Activated naive CD4-positive, alpha-beta T cell treated with anti-CD3 and anti-CD28 coated beads, Interleukin-2, amount 50 U/mL, for 72 hours (primary cell): ENCODE measurements at places on chromosomes 7 and 10. TPM values are rescaled to one million over a fixed set of nuclear protein-coding genes. Genes with fewer than 3 reads are reported as not detected.

- no peak for DNase-seq
Measured at GRCh38 chr7:482521-483083, 37.0 kb downstream of the PDGFA start.

GRCh38 chr10:102880256-102880655 is 11.0 kb downstream of the AS3MT start:
- DNase-seq, result no peak

DNA sequence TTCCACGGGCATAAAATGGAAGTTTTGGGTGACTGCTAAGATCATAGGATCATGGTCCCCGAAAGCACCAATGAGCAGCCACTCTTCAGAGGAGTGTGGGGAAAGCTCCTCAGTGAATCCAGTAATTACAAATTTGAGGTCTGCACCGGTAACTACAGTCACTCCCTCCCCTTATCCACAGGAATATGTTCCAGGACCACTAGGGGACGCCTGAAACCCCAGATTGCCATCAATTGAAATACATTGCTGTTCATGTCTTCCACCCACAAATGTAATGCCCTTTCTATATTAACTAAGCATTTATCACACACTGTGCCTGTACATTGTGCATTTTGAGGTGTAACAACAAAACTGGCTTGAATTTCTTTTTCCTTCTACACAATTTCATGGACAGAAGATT is 447.9 kb upstream of the PFKP start:
- no peak for DNase-seq

- DNase-seq, result no peak
Measured at GRCh38 chr7:142811154-142811737, 40.5 kb downstream of the PRSS2 start.

DNA sequence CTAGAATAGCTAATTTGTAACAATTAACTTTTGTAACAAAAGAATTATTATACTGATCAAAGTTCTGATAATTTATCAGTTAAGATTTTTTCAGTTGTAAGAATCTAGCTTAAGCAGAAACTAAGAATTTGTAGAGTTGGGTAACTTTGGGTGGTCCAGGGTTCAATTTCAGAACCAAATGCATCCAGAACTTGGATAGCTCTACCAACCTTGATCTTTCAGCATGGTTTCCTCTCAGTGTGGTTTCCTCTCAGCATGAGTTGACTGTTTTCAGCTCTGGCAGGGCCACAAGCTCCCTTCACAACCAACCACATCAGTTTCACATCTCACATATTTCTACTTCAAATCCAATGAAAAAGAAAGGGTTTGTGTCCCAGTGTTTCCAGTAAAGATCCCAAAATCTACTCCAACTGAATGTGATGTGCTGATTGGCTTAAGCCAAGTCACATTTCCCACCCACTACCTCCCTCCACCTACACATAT is 3.3 kb upstream of the FAS start:
- peak; percentile 24 for DNase-seq

Gene LOXL4
- total RNA-seq, result not detected

Gene NRAP
- not detected for total RNA-seq
